ENCODE measurements at places on chromosomes 1 and 21.
A peak's percentile ranks its signal among the peaks of the same experiment; 100 is the strongest.

- no peak for DNase-seq
Measured at GRCh38 chr1:1181938-1182410, 8.3 kb downstream of the TTLL10 start.

GRCh38 chr1:109890115-109890953 lies 20.3 kb upstream of the CSF1 start:
- DNase-seq = no peak

DNA sequence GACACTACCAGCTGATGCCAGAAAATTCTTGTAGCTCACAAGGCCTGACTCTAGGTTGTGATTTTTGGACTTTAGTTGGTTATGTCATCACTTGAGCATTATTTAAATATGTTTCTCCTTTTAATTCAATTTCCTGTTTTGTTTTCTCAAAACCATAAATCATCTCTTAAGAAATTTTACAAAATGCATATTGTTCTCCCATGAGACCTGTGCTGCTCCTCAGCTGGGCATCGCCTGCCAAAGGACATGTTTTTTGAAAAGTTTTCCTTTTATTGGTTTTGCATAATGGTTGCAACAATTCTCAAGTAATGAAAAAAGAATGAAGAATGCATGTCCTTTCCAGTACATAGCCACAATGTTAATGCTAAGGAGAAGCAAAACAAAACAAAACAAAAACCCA lies 204.7 kb upstream of the LYPLAL1 start:
- no peak for DNase-seq

GRCh38 chr1:159054427-159054826 lies 22.1 kb downstream of the AIM2 start:
- DNase-seq = no peak

- DNase-seq = no peak
Measured at GRCh38 chr1:6448749-6449631, 17.0 kb downstream of the TNFRSF25 start.

- peak; percentile 71 for DNase-seq
Measured at GRCh38 chr1:24199291-24199900, 12.3 kb upstream of the IFNLR1 start.

- no peak for DNase-seq
Measured at GRCh38 chr1:109821221-109821669, 57.5 kb upstream of the EPS8L3 start.

DNA sequence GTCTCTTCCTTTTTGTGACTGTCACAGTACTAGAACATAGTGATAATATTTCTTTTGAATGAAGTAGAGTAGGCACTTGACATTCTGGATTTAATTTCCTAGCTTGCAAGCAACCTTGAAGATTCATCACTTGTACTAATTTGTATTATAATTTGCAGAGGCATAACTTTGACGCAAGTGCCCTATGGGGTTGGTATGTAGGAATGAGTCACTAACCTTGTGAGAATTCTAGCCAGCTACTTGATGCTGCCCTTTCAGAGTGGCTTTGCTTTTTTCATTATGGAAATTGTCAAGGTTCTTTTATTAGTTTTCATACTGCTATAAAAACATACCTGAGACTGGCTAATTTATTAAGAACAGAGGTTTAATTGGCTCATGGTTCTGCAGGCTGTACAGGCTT lies 13.7 kb upstream of the DPH5 start:
- no peak for DNase-seq

GRCh38 chr1:235339746-235340145 lies 11.4 kb downstream of the GGPS1 start:
- no peak for DNase-seq

DNA sequence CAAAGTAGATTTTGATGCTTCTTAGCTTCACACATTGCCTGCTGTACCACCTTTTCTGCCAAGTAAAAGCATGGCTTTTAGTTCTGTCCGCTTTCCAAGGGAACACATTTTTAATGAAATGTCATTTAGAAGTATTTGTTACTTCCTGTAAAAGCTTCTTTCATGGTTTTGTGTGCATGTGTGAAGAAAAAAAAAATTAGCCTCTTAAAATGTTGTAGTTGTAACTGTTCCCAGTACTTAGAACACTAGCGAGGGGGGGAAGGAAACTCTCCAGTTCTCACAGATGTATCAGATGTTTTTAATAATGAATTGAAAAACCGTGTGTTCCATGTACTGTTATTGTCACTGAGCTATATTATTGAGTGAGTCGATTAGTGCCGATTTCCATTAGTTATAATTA lies 568.3 kb upstream of the ADGRL2 start:
- DNase-seq = no peak

- peak; percentile 27 for DNase-seq
Measured at GRCh38 chr1:25810341-25811299, 9.1 kb upstream of the MTFR1L start.

DNA sequence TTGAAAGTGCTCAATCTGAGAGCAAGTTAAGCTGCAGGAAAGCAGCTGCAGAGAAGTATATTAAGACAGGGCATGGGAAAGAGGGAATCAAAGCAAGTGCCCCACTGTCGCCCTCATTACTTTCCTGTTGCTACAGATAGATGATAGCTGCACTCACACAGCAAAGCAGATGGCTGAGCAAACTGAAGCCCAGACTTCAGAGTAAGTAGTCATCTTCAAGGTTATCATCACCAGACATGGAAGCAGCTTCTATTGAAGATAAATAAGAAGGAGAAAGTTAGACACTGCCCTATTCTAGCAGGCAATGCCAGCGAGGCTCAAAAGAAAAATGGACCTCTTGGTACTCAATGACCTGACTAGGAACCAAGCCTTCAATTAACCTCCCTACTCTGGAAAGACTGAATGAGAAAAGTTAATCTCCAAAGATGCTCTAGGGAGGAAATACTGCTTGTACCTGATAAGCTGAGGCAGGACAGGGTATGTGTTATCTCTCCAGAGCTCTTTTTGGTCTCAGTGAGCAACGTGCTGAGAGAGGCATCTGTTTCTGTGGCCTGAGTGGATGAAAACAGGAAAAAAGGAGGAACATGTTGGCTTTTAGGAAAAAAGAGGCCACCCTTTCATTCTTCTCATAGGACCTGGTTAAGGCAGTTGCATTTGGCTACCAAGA lies 11.1 kb upstream of the MRPL9 start:
- DNase-seq = no peak

DNA sequence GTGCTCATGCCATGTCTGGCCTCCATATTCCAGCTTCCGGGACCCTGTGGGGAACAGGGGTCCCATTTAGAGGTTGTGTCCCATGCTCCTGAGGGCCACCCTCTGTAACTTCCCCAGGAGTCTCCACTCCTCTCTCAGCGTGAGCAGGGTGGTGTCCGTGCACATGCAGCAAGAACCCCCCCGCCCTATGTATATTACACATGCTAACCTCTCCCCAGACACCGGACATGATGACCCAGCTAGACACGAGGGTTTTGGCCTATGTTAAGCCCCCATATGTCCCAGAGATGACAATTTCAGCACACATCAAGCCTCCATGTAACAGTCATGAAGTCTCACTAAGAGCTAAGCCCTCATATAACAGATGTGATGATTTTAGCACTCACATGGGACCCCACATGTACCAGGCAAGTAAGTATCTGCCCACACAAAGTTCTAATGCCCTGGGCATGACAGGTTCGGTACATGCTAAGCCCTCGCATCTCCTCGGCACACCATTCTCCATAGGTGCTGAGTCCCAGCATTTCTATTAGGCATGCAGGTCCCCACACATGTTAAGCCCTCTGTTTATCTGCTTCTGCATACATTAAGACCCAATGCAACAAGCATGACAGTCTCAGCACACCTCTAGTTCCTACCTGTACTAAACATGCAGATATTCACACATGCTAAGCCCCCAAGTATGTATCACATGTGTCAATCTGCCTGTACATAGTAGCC lies 7.1 kb downstream of the FHL3 start:
- no peak for DNase-seq

DNA sequence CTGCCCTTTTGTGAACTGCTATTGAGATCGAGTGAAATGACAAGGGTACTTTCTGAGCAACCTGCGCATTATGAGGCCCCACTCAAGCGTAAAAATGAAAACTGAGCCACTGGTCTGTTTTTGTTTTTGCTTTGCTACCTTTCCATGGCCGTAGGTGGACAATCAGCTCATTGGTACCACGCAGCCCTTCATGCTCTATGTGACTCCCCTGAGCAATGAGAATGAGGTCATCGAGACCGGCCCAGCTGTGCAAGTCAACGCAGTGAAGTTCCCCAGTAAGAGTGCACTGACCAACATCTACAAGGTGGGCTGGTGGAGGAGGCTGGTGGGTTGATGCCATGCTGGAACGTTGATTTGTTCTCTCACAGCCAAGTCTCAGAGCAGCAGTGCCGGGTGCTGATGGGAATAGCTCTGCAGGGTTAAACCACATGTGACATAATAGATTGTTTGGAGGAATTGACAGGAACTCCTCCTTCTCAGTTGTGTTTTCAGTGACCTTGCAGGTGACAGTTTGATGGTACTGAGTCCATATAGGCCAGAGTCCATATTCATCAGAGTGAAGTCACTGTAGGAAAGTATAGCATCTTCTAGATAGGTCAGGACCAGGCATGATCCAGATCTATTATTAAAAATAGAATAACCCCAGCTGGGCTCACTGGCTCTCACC lies 170.3 kb downstream of the VPS13D start:
- DNase-seq = no peak

DNA sequence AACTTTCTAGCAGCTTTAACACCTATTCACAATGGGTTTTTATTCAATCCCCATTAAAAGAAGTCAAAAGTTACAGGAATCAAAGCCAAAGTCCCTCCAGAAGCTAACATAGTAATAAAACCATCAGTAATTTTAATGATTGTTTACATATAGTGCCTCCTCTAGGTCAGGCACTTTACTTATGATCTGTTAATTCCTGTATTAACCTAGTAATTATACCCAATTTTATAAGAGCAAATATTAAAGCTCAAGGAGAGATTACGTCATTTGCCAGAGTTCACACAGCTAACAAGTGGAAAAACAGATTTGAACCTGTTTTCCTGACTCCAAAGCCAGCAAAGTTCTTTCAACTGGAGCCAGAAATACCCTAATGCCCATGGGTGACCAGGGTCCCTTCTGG lies 112.9 kb upstream of the F3 start:
- DNase-seq = no peak

DNA sequence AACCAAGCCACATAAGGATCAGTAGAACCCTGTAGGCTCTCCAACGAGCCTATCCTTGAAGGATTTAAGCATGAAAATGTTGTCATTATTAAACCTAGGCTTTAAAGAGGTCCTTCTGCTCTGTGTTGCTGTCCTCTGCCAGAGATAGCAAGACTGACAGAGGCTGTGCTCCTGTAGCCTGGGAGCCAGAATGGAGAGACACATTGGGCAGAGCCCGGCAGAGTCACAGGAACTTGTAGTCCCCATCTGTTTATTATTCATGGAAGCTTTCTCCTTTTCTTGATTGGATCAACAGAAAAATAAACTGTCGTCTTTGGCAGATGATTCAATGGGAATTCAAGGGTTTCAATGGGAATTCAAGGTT lies 19.2 kb upstream of the SLAMF1 start:
- no peak for DNase-seq

- no peak for DNase-seq
Measured at GRCh38 chr1:1299686-1300351, 7.9 kb downstream of the ACAP3 start.

GRCh38 chr1:214552174-214552608 lies 789 bp upstream of the PTPN14 start:
- DNase-seq = no peak

DNA sequence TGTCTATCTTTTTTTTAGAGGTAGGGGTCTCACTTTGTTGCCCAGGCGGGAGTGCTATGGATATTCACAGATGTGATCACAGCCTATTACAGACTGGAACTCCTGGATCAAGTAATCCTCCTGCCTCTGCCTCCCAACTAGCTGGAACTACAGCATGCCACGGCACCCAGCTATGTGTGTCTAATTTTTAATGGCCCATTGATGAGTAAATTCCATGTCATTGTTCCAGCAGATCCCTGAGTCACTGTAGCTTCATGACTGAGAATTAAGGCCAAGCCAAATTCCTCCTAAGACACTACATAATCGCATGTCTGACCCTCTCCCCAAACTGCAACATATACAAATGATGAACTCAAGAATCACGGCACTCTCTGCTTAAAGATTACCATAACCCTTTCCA lies 84.2 kb upstream of the RGS2 start:
- no peak for DNase-seq

DNA sequence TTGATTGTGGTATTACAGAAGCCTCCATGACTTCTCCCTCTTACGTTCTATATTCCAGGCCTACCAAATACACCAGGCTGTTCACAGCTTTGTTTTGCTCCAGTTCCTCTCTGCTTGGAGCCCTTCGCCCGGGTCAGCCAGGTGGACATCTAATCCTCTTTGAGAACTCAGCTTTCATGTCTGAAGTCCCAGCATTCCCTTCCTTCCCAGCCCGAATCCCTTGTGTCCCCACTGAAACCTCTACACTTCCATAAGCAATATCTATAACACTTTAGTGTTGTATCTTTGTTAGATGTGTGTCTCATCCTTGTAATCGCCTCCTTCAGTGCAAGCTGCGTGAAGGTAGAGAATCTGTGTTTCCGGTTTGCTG lies 1.9 kb downstream of the RNF11 start:
- no peak for DNase-seq

DNA sequence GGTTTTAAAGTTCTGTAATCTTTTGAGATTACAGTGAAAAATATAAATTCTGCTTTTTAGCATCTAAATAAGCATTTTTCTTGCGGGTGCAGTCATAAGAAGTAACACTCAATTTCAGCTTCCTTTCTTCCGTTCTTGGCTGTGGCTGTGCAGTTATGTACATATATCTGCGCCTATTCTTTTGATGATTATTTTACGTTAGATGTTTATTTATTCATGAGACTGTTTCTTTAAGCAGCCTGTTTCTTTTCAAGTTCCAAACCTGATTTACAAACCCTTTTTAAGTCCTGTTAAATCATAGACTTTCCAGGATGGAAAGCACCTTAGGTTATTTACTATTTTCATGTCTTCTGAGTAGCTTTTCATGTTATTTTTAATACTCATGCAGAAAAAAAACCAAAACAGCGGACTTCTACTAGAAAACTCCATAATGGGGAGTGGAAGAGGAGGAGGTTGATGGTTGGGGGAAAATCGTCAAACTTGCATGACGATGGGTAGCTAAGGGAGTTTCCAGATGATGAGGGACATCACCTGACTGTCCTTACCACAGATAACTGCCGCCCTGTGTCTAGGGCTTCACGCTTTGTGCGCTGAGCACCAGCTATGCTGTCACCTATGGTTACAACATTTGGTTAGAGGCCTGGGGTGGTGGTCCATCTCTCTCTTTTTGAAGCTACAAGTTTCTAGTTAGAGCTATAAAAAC lies 2.6 kb downstream of the PRDM2 start:
- DNase-seq = no peak

GRCh38 chr1:246450611-246451251 lies 56.3 kb downstream of the SMYD3 start:
- peak; percentile 58 for DNase-seq

All from NCI-H446 (cell line).